OCI-M1 (cell line): ENCODE measurements at places on chromosomes 7 and 10.

- peak; percentile 59 for DNase-seq
Measured at GRCh38 chr10:30639946-30640786, 10.6 kb upstream of the LYZL2 start.

DNA sequence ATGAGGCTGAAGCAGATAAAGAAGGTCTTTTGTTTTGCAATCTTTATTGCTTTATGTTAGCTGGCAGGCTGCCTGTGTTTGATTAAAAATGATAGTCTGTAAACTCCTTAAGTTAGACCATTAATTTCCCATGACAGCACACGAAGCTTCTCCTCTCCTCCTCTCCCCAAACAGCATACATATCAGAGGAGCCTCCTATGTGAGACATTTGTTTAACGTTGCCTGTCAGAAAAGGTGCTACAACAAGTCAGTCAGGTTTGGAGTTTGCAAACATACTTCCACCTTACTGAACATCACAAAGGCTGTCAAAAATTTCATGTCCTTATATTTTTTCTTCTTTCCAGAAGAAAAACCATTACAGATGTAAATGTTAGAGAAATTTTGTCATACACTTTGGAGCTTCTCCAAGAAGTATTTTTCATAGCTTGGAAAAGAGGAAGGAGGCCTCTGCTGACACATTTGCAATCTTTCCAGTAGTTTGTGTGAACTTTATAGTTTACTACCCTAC, 393.1 kb downstream of the EXOC4 start:
- DNase-seq = peak; percentile 18

GRCh38 chr7:102872460-102872859, 40.3 kb upstream of the LRRC17 start:
- DNase-seq = no peak

- no peak for DNase-seq
Measured at GRCh38 chr10:108443636-108444035, 1279.1 kb upstream of the SORCS1 start.

- no peak for DNase-seq
Measured at GRCh38 chr7:8462309-8462708, 28.9 kb downstream of the NXPH1 start.

DNA sequence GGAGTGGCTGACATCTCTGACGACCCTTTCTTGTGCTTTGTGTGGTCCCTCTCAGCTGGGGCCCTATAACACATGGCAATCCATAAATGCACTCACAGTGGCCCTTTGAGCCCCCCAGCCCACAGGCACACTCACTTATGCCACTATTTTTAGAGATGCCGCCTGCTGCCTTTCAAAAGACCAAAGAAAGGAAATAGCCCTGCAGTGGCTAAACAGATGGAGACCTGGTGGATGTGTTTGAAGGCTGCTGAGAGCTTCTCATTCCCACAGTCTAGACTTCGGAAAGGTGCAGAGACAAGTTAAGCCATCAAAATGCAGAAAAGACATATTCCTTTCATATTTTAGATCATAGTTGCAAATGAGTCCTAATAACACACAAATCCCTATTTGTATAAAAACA, 42.0 kb upstream of the PDZD8 start:
- no peak for DNase-seq

GRCh38 chr10:47114680-47115186, 185.3 kb upstream of the GDF10 start:
- no peak for DNase-seq
